ENCODE measurements at places on chromosomes 7 and 10.

- no peak overlapping the region for H3K4me3 ChIP-seq
- DNase-seq: no peak
- H3K27me3 ChIP-seq: no peaks in the 10 kb centered on the region
- H3K27ac ChIP-seq: no peak overlapping the region
- H3K36me3 ChIP-seq: no peaks in the 10 kb centered on the region
Measured at GRCh38 chr10:53843736-53844362, 957.2 kb downstream of the PCDH15 start.

GRCh38 chr7:128741491-128741890 is 2.3 kb downstream of the CALU start:
- no peak overlapping the region for H3K27ac ChIP-seq
- no peaks in the 10 kb centered on the region for H3K27me3 ChIP-seq

DNA sequence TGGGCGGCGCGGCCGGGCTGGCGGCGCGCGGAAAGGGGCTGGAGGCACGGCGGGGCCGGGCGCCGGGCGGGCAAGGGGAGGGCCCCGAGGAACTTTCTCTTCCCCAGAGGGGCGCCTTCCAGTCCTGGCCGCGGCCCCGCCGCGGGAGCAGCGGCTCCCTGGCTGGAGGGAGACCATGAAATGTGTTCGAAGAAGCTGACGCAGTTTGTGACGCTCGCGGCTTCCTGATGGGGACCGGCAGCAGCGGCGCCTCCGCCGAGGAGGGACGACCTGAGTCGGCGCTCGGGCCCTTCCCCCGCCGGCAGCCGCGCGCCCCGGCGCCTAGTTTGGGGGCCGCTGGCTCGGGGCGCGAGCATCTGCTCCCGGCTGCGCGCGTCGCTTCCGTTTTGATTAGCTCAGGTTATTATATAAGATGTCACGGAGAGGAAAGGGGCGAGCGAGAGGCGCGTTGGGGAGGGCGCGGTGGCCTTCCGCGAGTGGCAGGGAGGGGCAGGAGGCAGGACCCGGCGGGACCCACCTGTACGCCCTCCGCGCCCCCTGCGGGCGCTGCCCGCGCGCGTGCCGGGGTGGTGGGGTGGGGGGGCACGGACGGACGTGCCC is 57.1 kb upstream of the PCGF5 start:
- no peaks in the 10 kb centered on the region for H3K27me3 ChIP-seq
- H3K4me1 ChIP-seq: no peaks in the 10 kb centered on the region
- H3K36me3 ChIP-seq: no peaks in the 10 kb centered on the region

GRCh38 chr10:103983367-103983911 is 16.5 kb downstream of the SLK start:
- no peaks in the 10 kb centered on the region for H3K27me3 ChIP-seq
- no peak overlapping the region for H3K27ac ChIP-seq
- no peaks in the 10 kb centered on the region for H3K4me1 ChIP-seq
- DNase-seq: no peak
- no peak overlapping the region for H3K4me3 ChIP-seq

- no peak for DNase-seq
- no peak overlapping the region for H3K27ac ChIP-seq
Measured at GRCh38 chr7:152086513-152086912, 61.0 kb downstream of the GALNT11 start.

DNA sequence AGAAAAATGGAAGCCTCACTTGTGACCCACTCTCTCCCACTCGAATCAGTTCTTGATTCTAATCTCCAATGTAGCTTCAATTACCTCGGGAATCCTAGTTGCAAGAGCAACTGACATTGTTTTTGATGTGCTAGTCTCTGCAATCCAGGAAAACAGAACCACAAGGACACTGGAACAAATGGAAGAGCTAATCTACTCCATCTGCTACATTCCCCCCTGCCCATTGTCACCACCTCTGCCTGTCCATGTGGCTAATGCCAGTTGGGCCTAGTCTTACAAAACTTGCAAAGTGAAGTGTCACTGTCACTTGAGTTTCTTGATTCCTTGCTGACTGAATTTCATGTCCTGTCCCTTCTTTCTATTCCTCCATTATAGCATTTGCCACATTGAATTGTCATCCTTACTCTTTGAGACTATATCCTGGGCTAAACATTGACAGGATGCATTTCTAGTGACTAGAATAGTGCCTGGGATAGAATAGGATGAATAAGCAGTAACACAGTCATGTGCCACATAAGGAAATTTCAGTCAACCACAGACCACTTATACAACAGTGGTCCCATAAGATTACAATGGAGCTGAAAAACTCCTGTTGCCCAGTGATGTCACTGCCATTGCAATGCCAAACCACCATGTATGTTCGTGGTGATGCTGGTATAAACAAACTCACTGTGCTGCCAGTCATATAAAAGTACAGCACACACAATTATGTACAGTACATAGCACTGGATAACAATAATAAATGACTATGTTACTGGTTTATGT is 13.5 kb downstream of the GCC1 start:
- H3K4me1 ChIP-seq: no peaks in the 10 kb centered on the region
- DNase-seq: no peak
- H3K4me3 ChIP-seq: no peak overlapping the region
- no peaks in the 10 kb centered on the region for H3K27me3 ChIP-seq
- H3K36me3 ChIP-seq: no peaks in the 10 kb centered on the region

DNA sequence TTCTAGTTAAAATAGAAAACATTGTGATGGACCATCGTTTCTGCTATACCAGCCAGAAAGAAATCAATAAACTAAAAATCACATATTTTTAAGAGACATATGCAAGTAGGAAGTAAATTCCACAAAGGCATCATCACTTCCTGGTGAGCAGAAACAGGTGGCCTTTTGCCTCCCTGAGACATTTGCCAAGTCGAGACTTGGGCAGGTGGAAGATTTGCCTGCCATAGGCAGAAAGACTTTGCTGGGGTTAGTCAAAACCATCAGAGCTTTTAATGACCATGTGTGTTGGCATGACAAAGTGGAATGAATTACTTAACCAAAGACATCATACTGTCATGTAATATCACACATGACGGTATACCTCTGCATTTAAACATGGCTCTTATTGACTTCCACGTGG is 66.0 kb upstream of the FGL2 start:
- H3K4me1 ChIP-seq: no peaks in the 10 kb centered on the region
- no peak overlapping the region for H3K27ac ChIP-seq
- H3K36me3 ChIP-seq: no peaks in the 10 kb centered on the region

GRCh38 chr7:66609176-66609575 is 19.5 kb upstream of the KCTD7 start:
- no peak for DNase-seq
- H3K27me3 ChIP-seq: no peaks in the 10 kb centered on the region
- H3K36me3 ChIP-seq: no peaks in the 10 kb centered on the region
- no peak overlapping the region for H3K27ac ChIP-seq

- no peak overlapping the region for H3K4me3 ChIP-seq
- H3K27me3 ChIP-seq: no peaks in the 10 kb centered on the region
- no peaks in the 10 kb centered on the region for H3K4me1 ChIP-seq
- H3K27ac ChIP-seq: peak overlapping the region; percentile 79
- no peak for DNase-seq
Measured at GRCh38 chr10:12699258-12699700, 302.2 kb downstream of the CCDC3 start.

DNA sequence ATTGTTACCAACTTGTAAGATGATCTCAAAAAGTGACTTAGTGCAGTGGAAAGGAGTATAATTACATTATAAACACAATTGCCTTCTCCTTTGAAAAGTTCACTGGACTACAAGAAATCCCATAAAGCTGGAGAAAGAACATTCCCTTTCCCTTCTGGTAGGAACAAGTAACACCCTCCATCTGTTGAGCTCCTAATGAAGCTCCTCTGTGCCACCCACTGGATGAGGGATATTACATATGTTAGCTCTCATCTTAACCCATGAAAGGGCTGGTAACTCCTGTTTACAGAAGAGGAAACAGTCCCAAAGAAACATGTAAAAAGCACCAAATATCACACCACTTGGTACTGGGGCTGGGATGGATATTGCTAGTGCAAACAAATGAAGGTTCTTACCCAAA is 8.1 kb downstream of the PGAM1 start:
- peaks cover 8% of the 10 kb centered on the region for H3K36me3 ChIP-seq
- H3K27me3 ChIP-seq: no peaks in the 10 kb centered on the region
- H3K4me1 ChIP-seq: no peaks in the 10 kb centered on the region
- no peak overlapping the region for H3K27ac ChIP-seq
- H3K4me3 ChIP-seq: no peak overlapping the region

- H3K36me3 ChIP-seq: no peaks in the 10 kb centered on the region
- H3K4me1 ChIP-seq: no peaks in the 10 kb centered on the region
- DNase-seq: no peak
- H3K27ac ChIP-seq: no peak overlapping the region
- H3K27me3 ChIP-seq: no peaks in the 10 kb centered on the region
Measured at GRCh38 chr10:81564143-81564542, 310.9 kb upstream of the NRG3 start.

- no peak for DNase-seq
- no peaks in the 10 kb centered on the region for H3K4me1 ChIP-seq
- H3K27me3 ChIP-seq: no peaks in the 10 kb centered on the region
- H3K36me3 ChIP-seq: no peaks in the 10 kb centered on the region
- no peak overlapping the region for H3K4me3 ChIP-seq
Measured at GRCh38 chr10:98917828-98918227, 317.8 kb downstream of the HPSE2 start.

GRCh38 chr7:116543664-116544063 is 18.8 kb downstream of the CAV1 start:
- H3K36me3 ChIP-seq: peaks cover 6% of the 10 kb centered on the region
- DNase-seq: no peak
- no peak overlapping the region for H3K4me3 ChIP-seq
- H3K27me3 ChIP-seq: no peaks in the 10 kb centered on the region
- H3K4me1 ChIP-seq: no peaks in the 10 kb centered on the region
- no peak overlapping the region for H3K27ac ChIP-seq

DNA sequence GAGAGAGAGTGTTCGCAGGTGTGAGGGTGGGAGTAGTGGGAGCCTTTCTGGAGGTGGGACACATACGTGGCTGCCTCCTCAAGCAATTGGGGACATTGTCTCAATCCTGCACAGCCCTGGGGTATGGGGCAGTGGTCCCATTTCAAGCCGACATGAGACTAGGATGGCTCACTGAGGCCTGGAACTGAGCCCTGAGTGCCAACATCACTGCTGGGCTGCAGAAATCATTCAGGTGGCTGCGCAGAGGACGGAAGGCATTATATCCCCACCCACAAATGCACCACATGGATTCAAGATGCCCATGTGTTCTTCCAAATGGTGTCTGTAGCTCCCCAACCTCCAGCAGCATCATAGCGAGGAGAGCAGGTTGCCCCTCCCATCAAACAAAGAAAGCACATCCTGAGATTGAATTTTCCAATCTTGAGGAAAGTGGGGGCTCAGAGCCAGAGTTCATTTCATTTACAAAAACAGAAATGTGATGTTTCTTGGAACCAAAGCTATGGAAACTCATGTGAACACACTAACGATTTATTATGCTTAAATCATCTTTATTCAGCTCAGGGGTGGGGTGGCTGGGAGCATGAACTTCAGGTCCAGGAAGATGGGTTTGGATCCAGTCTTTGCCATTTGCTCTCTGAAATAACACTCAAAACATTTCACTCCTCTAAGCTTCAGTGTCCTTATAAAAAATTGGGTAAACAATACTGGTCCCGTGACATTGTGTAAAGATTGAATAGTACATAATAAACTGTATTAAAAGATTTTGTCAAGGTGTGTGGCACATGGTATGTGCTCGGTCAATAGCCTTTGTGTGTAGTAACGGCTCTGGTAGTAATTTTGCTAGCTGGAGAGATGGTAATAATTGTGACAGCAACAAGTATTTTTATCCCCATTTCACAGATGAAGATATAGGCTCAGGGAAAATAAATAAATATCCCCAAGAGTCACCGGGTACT is 4.6 kb downstream of the SFTPA2 start:
- no peak overlapping the region for H3K27ac ChIP-seq
- no peak for DNase-seq
- H3K36me3 ChIP-seq: no peaks in the 10 kb centered on the region
- H3K27me3 ChIP-seq: no peaks in the 10 kb centered on the region
- no peaks in the 10 kb centered on the region for H3K4me1 ChIP-seq
- H3K4me3 ChIP-seq: no peak overlapping the region

GRCh38 chr10:14396411-14397048 is 65.8 kb upstream of the FRMD4A start:
- no peak for DNase-seq
- H3K36me3 ChIP-seq: no peaks in the 10 kb centered on the region
- H3K27ac ChIP-seq: no peak overlapping the region

DNA sequence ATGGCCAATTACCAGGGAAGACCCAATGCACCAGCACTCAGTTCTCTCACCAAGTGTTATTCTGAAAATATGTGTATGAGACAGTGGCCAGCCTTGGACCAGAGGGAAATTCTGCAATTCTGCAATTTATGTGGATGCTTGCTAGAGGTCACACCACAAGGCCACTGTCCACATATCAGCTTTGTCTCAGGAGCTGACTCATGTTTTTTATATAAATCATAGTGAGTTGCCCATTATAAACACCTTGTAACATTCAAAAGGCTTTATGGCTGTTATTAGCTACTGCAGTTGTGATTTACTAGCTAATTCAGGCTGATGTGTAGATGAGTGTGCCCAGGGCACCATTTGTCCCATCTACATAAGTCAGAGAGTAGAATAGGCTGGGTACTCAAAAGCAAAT is 649.0 kb downstream of the LRMDA start:
- DNase-seq: no peak
- no peaks in the 10 kb centered on the region for H3K36me3 ChIP-seq
- no peak overlapping the region for H3K27ac ChIP-seq
- H3K4me1 ChIP-seq: no peaks in the 10 kb centered on the region

- H3K4me3 ChIP-seq: no peak overlapping the region
- H3K36me3 ChIP-seq: no peaks in the 10 kb centered on the region
- DNase-seq: no peak
- no peaks in the 10 kb centered on the region for H3K27me3 ChIP-seq
Measured at GRCh38 chr7:5477126-5477525, 53.5 kb upstream of the TNRC18 start.

GRCh38 chr10:78672918-78673317 is 395.8 kb upstream of the ZMIZ1 start:
- H3K27me3 ChIP-seq: no peaks in the 10 kb centered on the region
- H3K36me3 ChIP-seq: no peaks in the 10 kb centered on the region
- H3K4me1 ChIP-seq: no peaks in the 10 kb centered on the region
- DNase-seq: no peak

DNA sequence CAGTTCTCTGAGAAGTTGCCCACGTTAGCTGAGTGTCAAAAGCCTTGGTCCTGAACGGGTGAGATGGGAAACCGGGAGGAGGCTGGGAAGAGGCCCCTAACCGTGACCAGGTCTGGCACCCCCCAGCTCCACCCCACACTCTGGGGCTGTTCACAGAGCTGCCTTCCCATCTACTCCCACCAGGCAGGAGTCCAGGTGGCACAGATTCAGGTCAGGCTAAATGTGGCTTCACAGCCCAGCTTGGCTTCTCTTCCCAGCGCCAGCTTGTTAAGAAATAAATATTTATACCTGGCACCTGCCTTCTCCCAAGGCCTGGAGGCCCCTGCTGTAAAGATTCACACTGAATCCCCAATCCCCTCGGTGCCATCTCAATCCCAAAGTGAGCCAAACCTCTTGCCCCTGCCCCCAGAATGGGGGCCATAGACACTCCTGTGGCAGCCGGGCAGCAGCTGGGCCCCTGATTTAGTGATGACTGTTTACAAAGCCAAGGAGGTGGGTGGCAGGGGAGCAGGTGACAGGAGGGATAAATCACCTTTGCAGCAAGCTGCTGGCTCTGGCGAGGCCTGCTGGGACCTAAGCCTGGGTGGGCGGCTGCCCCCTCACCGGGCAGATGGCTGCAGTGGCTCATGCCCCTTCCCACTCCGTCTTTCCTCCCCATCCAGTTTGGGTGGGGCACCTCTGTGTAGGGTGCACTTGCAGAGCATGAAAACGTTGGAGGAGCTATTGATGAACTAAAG is 72.5 kb downstream of the GOLGA7B start:
- H3K4me1 ChIP-seq: no peaks in the 10 kb centered on the region
- H3K4me3 ChIP-seq: no peak overlapping the region
- DNase-seq: no peak
- H3K27ac ChIP-seq: peak overlapping the region; percentile 86
- H3K36me3 ChIP-seq: no peaks in the 10 kb centered on the region

Data from breast epithelium (tissue), 4 donors.